ENCODE measurements at places on chromosomes 7 and 10.
A peak's percentile ranks its signal among the peaks of the same experiment; 100 is the strongest.

DNA sequence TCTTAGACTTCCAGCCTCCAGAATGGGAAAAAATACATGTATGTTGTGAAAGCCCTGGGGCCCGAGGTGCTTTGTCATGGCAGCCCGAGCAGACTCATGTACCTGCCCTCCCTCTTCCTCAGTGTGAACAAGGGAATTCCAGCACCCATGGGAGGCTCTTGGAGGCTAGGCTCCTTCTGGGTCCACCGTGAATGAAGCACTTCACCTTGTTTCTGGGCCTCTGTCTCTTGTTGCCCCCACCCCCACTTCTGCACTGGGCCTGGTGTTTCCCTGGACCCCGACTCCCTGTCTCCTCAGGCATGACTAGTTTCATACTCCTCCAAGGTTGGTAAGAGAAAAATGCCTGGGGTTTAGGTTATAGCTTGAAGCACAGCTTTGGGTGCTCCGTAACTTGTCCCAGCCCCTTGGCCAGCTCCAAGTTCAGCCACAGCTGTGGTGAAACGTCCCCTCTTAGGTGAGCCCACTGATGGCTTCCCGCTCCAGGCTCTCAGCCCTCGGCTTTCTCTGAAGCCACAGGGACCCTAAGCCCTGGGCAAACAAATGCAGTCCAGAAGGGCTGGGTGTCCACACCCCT, 30.2 kb upstream of the ARHGAP22 start:
- DNase-seq, result no peak

- no peak for DNase-seq
Measured at GRCh38 chr7:8325067-8325466, 63.1 kb upstream of the ICA1 start.

GRCh38 chr7:134785842-134786241, 6.4 kb downstream of the CALD1 start:
- no peak for DNase-seq

- no peak for DNase-seq
Measured at GRCh38 chr10:22988581-22989360, 60.9 kb downstream of the ARMC3 start.

GRCh38 chr10:71343392-71343773, 24.3 kb downstream of the SLC29A3 start:
- no peak for DNase-seq

DNA sequence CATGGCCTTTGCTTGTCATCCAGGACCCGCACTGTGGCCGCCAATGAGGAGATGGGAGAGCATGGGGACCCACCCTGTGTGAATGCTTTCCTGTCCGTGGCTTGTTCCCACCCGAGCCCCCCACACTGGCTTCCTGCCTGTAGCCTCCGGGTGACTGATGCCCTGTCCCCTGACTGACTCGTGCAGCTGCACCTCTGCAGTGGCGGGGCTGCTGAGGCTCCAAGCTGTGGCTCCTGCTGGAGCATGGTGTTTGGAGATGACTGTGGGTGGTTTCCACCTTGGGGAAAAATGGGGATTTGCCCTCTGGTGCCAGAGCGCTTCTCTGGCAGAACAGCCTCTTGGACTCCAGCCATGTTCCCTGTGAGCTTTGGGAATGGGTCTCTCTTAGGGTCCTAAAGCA, 2.1 kb downstream of the CAMK1D start:
- no peak for DNase-seq

GRCh38 chr7:142362349-142362748, 104.5 kb upstream of the PRSS58 start:
- DNase-seq, result no peak

DNA sequence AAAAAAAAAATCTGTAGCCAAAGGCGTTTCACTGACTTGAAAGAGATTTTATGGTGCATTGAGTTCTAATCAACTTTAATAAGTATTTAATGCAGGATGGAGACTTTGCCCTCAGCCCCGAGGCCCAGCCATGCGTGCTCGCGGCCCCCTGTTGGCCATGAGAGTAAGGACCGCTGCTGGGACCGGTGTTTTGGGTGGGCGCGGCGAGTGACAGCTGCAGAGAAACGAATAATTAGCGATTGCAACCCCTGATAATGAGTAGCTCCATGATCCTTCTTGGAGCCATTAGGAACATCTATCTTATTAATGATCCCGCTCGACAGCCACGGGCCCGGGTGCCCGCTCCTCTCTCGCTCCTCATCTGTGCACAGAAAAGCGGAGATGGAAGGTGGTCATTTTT, 347.4 kb downstream of the RPS24 start:
- no peak for DNase-seq

GRCh38 chr7:92636018-92636560, 45.9 kb upstream of the FAM133B start:
- no peak for DNase-seq

DNA sequence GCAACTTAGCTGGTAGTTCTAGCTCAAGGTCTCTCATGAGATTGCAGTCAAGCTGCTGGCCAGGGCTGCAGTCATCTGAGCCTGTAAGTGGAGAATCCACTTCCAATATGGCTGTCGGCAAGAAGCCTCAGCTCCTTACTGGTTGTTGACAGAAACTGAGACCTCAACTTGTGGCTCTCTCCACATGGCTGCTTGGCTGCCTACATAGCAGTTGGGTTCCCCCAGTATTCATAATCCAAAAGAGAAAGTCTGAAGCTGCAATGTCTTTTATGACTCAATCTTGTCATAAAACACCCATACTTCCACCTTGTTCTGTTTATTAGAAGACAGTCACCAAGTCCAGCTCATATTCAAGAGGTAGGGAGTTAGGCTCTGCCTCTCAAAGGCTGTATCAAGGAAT, 334.9 kb upstream of the KMT2E start:
- DNase-seq, result no peak

DNA sequence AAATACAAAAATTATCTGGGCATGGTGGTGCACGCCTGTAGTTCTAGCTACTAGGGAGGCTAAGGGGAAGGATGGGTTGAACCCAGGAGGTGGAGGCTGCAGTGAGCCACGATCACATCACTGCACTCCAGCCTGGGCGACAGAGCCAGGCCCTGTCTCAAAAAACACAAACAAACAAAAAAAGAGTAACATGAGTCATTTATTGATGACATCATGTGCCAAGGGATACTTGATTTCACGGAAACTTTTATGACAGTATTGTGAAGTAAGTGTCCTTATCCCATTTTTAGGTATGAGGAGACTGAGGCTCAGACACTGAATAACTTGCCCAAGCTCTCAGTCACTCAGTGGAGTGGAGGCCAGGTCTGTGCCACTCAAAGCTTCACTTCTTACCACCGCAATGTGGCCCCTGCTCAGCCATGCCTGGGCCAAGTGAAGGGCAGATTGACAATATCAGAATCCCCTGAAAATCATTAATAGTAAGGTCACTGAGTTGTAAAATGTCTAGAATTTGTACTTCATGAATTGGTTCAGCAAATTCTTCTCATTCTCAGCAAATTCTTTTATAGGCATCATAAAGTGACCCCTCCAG, 36.5 kb downstream of the EMX2 start:
- DNase-seq, result no peak

DNA sequence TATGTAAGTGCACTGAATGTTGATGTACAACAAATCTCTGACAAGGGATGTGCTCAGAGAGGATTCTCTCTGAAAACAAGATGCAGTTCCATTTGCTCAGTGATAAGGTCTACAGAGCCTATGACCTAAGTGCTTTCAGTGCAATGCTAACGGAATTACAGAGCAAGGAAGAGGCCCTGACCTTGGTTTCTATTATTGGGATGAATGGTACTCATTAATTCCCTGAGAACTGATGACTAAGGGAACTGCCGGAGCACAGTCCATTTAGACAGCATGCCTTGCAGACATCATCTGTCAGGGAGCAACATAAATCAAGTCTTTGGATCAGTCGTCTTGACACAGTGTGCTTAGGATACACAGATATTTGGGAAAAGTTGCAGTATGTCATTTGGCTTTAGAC, 340.8 kb downstream of the PHTF2 start:
- no peak for DNase-seq

DNA sequence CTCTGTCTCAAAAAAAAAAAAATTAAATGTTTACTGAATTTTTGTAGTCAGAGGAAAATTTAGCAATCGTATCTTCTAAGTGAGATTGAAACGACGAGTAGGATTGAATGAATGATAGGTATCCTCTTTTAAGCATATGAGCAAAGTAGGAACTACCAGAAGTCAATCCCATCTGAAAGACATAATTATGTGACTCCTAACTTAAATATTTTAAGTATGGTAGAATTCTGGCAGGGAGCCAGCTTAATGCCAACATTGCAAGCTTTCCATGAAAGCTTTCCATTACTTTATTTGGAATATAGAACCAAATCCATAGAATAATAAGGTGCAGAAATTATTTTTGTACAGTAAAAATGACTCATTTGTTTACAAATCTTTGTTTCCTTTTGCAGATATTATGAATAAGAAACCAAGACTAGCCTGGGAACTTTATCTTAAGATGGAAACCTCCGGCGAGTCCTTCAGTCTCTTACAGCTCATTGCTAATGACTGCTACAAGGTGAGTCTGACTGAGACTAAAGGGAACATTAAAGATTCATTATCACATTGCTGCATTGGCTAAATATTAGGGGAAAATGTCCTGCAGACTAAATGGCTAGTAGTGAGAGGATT, 50.2 kb upstream of the UBN2 start:
- no peak for DNase-seq

- no peak for DNase-seq
Measured at GRCh38 chr10:97034301-97034700, 151.5 kb downstream of the SLIT1 start.

DNA sequence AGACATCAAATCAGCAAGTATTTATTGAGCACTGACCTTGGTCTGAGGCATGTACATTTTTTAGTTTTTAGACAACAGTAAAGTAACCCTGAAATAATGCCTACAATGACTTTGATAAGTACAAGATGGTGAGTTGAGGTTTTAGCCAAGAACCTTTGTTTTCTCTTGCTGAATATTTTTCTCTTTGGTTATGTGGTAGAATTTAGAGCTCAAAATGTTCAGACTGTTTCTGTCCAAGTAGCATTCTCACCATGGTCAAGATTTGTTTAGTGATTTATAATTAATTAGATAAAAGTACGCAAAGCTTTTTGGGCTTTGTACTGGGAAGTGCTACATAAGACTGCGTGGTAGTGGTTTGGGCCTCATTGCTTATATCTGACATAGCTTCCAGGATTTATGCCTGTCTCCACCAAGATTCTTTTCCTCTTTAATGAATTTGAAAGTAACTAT, 102.4 kb downstream of the KAT6B start:
- DNase-seq, result no peak

- no peak for DNase-seq
Measured at GRCh38 chr10:34186745-34187144, 628.4 kb downstream of the PARD3 start.

DNA sequence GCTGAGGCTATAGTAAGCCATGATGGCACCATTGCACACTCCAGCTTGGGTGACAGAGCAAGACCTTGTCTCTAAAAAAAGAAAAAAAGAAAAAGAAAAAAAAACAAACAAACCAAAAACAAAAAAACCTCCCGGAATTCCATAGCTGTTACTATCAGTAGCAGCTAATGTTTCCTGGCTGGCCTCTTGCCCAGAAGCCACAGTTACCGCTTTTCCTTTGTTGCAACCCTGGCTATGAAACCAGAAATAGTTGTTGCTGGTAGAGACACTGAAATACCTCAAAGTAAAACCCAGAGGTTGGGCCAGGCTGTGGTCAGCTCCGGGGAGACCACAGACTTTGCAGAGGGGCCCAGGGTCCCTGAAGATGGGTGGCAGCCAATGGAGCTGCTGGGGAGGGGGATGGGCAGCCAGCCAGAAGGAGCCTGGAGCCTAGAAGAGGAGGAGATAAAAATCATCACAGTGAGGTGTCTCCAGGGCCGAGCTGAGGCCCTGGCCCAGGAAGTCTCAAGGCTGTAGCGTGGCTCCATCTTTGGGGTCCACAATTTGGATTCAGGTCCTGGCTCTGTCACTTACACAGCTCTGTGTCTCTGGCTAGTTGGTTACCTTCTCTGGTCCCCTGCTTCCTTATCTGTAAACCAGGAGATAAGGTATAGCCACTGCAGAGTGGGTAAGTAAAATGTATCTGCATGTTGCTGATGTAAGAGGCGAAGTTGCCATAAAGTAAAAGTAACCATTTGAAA, 3.4 kb upstream of the CHST12 start:
- no peak for DNase-seq

- no peak for DNase-seq
Measured at GRCh38 chr7:15764010-15764409, 77.5 kb upstream of the MEOX2 start.

- DNase-seq, result no peak
Measured at GRCh38 chr10:23199768-23200511, 7.8 kb downstream of the PTF1A start.

DNA sequence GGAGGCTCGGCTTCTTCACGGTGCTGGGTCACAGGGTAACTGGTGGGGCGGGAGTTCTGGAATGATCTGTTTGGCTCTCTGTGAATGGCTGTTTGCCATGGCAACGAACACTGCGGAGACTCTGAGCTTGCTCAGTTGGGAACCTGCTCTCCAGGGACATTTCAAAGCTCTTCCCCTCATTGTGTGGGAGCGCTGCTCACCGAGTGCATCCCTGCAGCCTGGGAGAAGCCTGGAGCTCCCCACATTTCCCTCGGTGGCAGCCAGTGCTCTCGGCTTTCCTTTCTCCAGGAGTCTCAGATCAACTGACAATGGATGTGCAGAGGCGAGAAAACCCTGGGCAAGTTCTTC, 57.6 kb upstream of the CACUL1 start:
- DNase-seq, result no peak

GRCh38 chr10:31509989-31510388, 191.0 kb downstream of the ZEB1 start:
- DNase-seq, result no peak

- no peak for DNase-seq
Measured at GRCh38 chr7:84389242-84389641, 194.7 kb upstream of the SEMA3A start.

- peak; percentile 63 for DNase-seq
Measured at GRCh38 chr7:4738711-4739527, 36.5 kb upstream of the AP5Z1 start.

DNA sequence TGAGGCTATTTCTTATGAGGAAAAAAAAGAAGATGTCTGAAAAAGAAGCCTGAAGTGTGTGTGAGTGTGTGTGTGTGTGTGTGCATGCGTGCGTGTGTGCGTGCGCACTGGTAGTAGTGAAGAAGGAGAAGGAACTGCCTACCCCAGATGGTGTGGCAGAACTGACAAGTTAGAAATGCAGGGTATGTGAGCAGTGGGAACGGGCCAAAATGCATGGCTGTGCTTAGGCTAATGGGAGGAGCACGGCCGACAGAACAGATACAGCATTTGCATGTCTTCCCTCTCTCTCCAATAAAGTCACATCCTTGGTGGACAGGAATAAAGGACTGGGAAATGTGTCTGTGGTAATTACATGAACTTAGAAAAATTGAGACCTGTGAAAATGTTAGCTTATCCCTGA, 94.3 kb downstream of the IDE start:
- no peak for DNase-seq

Measured in ecto neural progenitor cell (in vitro differentiated cells).